ENCODE measurements at places on chromosomes 1 and 21.

- no peak for DNase-seq
Observed at GRCh38 chr1:168636200-168636599, 59.8 kb downstream of the XCL1 start.

DNA sequence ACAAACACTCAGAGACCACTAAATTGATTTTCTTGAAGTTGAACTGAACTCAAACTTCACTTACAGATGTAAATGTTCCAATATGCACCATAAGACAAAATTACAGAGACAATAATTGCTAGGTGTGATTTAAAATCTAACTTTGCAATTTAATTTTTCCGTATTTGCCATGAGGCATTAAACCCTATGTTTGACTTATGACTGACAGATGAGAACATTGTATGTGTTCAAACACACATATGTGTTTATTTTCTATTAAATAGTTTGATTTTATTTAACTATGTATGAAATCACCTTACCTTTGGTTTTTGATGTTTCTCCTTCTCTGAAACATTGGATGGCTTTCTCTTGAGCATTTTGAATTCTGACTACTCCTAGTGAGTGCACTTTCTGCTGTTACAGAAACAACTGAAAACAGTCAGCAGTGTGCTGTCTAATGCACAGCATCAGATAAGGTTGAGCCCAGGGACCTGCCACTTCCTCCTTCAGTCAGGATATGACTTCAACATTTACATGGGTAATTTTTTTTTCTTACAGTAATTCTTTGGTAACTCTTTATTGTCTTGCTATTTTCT, at the start of gene SAMSN1:
Gene SAMSN1 (minus strand): TSS at position 410 of the 575 bp plus-strand sequence. CDS start 54 bp downstream, at position 356.
- DNase-seq: no peak

GRCh38 chr1:89121641-89122040, 4.3 kb downstream of the GBP2 start:
- DNase-seq: no peak

DNA sequence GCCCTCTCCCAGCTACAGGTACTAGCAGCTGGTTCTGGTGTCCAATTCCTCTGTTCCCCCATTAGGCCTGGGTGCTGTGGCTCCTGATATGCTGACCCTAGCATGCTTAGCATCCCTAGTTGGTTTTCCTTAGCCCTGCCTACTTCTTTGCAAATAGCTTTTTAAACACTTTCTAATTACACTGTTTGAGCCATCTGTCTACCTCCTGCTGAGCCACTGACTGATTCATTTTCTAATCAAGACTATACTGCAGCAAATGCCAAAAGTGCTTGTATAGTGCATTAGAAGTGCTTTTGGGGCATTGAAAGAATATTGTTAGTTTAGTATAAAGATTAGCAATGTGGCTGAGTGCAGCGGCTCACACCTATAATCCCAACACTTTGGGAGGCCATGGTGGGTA, 36.3 kb downstream of the ERICH3 start:
- no peak for DNase-seq

- no peak for DNase-seq
Observed at GRCh38 chr1:26408604-26409003, 2.0 kb upstream of the LIN28A start.

GRCh38 chr1:151994956-151995355, 1.3 kb upstream of the S100A10 start:
- no peak for DNase-seq

- DNase-seq: no peak
Observed at GRCh38 chr1:201653883-201654282, 115.0 kb downstream of the NAV1 start.

DNA sequence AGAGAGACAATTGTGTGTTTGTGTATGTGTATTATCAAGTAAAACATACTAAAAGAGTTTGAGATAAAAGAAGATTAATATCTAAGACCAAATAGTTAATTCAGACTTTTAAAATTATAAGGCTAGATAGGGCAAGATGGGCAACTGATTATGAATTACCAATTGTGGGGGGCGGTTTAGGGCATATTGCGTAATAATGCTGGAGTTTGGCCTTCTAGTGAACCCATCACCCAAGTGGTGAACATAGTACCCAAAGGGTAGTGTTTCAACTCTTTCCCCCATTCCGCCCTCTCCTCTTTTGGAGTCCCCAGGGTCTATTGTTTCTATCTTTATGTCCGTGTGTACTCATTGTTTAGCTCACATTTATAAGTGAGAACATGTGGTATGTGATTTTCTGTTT, 55.4 kb downstream of the FRRS1 start:
- DNase-seq: no peak

- no peak for DNase-seq
Observed at GRCh38 chr1:119799599-119800177, 11.6 kb downstream of the REG4 start.

- DNase-seq: no peak
Observed at GRCh38 chr21:45262616-45263015, 25.1 kb downstream of the POFUT2 start.

DNA sequence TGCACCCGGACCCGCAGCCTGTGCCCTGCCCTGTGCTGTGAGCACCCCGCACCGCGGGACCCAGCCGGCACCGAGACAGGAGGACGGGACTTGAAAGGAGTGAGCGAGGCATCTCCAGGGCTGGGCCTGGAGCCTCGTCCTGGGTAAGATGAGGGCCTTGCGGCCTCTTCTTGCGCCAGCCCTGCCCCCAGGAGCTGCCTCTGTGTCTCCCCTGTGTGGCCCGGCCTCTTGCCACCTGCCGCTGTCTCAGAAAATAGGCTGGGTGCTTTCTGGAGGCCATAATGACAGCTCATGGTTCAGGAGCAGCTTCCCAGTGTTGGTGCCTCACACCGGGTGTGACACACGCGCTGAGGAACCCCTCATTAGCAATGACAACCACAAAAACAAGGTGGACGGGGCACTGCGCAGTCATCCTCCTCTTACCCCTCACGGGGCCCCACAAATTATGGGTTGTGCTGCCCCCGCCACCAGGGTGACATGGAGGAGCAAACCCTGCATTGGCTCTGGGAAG, 161.5 kb upstream of the C1orf174 start:
- no peak for DNase-seq

GRCh38 chr1:246074421-246074820, 432.7 kb downstream of the SMYD3 start:
- DNase-seq: no peak

- DNase-seq: no peak
Observed at GRCh38 chr21:36551321-36551720, 71.4 kb upstream of the CLDN14 start.

GRCh38 chr1:230867903-230868735, at the start of gene C1orf198:
C1orf198 (minus strand) TSS chr1:230868521; CDS start chr1:230868512, 9 bp downstream.
- DNase-seq: no peak

- DNase-seq: no peak
Observed at GRCh38 chr1:17844185-17844826, 89.2 kb downstream of the ACTL8 start.

DNA sequence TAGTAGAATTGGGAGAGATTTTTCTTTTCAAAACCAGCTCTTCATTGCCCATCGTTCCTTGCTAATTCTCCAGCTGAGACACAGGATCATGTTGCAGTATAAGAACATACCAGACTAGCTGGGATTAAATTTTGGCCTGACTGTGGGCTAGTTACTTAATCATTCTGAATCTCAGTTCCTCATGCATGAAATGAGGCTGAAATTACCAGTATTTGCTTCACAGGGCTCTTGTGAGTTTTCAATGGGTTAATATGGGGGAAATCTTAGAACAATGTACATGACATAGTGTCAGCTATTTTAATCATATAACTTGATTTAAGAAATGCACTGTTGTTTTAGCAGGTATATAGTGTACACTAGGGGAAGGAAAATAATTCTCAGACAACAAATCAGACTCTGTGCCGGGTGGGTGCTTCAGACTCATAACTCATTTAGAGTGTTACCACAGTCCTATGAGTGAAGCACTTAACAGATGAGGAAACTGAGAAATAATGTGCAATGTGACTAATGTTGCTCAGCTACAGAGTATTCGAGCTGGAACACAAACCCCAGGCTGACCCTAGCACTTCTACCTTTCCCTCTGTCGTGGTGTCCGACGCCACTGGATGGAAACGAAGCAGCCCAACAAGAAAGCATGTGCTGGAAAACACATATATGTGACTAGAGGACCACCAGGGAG, 137.6 kb upstream of the SGIP1 start:
- DNase-seq: no peak

DNA sequence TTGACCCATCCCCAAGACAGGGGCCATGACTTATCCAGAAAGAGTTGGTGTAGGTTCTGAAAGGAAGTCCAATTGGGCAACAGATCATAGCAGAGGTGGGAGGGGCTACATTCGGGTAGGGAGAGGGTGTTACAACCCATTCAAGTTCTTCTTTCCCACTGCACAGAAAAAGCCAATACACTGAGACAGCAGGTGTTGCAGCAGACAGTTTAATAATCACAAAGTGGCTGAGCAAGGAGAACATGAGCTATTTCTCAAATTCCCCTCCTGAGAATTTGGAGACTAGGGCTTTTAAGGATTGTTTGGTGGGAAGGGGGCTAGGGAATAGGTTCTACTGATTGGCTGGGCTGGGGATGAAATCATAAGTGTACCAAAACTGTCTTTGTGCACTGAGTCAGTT, 328.4 kb upstream of the POU3F1 start:
- no peak for DNase-seq

- DNase-seq: no peak
Observed at GRCh38 chr21:38570596-38570995, 72.3 kb upstream of the ERG start.

DNA sequence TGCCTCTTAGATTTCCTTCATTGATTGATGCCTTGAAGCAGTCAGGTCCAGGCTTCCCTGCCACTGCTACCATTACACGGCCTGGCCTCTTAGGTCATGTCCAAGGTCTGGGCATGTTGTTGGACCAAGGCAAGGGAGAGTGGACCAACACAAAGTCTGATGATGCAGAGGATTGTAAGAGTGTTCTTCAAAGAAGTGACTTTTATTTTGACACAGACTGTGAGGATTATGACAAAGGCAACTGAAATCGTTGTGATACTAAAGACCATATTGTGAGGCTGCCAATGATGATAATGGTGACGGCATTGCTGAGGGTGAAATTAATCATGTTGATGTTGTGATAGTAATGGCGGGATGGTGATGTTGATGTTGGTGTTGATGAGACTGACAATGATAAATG, 149.5 kb downstream of the GRIK3 start:
- no peak for DNase-seq

DNA sequence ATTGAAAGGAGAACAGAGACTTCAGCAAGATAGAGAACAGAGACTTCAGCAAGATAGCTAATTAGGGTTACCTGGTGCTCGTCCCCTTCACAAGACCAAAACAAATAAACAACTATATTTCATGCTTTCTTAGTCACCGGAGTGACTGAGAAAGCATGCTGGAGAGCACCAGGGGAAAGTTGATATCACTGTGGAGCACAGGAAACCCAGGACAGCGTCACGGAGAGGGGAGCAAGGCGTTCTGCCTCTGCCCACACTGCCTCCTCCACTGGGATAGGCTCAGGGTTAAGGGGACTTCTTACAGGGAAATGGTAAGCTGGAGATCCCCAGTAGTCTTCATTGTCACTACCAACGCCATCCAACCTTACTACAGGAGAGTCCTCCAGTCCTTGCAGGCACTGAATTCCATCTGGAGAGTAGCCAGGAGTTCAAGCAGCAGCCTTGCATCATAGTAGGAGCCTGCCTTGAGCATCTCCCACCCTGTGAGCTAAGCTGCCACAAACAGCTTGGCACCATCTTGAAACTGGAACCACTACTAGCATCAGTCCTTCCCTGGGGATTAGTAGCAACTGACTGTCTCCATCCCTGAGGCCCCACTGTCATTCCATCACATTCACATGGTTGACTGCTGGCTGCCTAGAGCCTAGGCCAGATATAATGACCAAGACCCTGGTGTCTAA, 239.4 kb downstream of the PLPP3 start:
- no peak for DNase-seq

GRCh38 chr1:167805041-167805556, 83.3 kb downstream of the MPZL1 start:
- no peak for DNase-seq

- DNase-seq: no peak
Observed at GRCh38 chr1:178973652-178974101, 52.0 kb upstream of the FAM20B start.

GRCh38 chr1:112954945-112955772, 837 bp downstream of the SLC16A1 start:
- no peak for DNase-seq

DNA sequence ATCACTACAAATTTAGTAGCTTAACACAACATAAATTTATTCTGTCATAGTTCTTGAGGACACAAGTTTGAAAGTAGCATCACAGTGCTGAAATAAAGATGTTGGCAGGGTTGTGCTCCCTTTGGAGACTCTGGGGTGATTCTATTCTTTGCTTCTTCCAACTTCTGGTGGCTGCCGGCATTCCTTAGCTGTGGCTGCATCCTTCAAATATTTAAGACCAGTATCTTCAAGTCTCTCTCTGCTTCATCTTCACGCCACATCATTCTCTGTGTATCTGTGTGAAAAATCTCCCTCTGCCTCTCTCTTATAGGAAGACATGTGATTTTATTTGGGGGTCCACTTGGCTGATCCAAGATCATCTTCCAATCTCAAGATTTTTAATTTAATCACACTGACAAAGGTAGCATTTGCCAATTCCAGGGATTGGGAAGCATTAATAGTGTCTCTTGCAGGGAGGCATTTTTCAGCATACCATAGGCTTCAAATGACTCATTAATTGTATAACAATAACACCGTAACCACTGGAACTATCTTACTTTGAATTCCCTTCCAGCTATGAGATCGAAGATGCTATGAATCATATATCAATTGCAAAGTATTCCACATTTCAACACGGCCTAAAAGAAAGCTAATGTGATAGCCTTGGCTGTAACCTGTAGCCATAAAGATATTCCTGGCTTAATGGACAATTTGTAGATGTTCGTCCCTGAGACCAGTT, 74.6 kb downstream of the DPT start:
- no peak for DNase-seq

GRCh38 chr1:197250616-197251015, 17.4 kb upstream of the CRB1 start:
- no peak for DNase-seq

DNA sequence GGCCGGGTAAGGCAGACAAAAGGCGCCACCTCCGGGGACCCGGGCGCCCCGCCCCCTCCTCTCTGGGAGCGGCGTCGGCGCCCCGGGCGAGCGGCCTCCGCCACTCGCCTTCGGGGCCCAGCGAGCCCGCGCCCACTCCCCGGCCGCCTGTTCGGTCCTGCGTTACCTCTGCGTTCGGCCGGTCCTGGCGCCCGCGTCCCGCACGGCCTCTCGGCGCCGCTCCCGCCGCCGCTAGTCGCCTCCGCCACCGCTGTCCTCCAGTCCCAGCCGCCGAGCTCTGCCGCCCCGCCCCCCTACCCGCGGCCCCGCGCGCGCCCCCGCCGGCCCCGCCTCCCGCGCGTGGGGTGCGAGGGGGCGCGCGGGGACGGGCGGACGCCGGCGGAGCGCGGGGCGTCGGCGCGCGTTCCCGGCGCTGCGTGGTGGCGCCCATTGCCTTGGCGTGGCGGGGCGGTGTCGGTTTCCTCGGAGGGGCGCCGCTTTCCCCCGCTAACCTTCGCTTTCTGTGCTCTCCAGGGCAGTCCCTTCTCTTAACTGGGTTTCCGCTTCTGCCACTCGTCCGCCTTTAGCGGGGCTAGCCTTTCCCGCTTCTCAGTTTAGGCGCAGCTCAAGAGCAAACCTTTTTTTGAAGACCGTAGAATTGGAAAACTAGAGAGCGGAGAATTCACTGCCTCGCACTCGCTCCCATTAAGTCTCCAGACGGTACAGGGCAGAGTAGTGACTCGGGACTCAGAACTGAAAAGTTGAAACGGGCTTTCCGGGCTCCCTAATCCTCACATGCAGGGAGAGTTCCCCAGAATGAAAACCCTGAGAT, at the start of gene HP1BP3:
Gene HP1BP3 (minus strand): TSS at position 279 of the 811 bp plus-strand sequence. CDS start 6,867 bp downstream, outside the sequence.
- DNase-seq: no peak
